ENCODE measurements at places on chromosomes 3 and 15.

GRCh38 chr3:195701042-195701915 lies 19.5 kb upstream of the MUC20 start:
- no peak for DNase-seq

- DNase-seq = no peak
Measured at GRCh38 chr15:63411866-63412265, 30.2 kb upstream of the CA12 start.

DNA sequence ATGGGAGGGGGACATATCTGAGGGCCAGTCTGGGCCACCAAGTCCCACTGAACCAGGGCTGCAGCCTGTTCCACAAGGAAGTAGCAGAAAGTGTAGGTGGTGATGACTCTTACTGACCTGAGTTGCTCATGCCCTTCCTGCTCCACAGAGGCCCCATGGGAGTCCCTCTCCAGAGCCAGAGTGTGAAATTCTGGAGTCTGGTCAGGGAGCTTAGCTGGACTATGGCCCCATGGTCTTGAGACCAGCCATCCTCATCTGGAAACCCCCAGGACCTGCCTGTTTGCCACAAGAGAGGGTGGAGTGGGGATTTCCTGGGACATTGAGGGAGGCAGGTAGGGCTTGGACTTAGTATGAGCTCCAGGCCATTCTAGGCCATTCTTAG lies 3.0 kb downstream of the SPINT1 start:
- no peak for DNase-seq

DNA sequence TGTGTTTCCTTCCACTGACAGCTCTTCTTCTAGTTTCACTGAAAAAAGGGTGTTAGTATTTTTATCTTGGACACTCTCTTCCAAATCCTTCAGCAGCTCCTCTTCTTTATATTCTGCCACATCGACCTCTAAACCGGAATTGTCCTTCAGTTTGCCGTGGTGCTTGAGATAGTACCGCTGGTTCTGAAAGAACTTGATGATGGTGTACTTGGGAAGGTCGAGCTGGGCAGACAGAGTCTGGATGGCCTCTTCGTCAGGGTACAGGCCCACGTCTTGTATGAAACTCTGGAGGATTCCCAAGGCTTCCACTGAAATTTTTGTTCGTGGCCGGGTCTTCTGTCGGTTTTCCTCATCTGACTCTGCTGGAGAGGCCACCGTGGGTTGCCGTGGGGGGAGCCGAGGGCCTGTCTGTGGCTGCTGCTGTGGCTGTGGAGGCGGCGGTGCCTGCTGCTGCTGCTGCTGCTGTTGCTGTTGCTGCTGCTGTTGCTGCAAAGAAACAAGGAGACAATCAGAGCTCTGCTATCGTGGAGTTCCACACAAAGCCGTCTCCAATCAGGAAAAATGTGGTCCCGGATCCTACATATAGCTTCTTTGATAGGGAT lies 75.8 kb downstream of the SATB1 start:
- no peak for DNase-seq

DNA sequence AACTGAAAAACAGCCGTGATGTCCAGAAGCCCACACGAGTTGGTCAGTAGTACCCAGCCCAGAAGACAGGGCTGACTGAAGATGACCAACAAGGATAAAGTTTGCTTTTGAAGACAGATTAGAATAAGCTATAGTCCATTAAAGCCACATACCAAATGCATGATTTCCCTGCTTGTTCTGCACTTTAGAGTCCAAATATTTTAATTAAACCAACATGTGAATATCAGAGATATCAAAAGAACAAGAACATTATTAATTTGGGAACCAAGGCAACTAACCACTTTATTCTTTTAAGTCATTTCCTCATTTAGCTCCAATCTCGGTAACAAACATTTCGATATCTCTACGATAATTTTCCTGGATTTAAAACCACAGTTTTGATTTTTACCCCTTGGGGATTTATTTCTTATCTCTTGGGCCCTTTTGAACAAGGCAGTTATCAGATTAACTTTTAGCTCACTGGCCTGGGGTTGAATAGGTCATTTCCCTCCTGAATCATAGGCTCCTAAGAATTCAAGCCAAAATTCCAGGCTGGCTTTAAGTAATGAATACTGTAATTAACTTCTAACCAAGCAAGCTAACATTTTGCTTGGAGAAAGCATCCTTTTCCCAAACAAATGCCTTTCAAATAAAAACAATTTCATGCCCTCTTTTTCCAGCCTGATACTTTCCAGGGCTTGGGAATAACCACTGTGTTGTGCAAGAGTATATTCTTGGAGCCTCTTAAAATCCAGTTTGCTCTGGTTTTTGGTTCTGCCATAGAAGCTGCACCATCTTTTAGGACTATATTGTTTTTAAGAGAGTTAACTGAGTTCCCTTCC lies 102.9 kb upstream of the NR2E3 start:
- DNase-seq = peak; percentile 46

GRCh38 chr15:25236861-25237155 lies 202.0 kb downstream of the UBE3A start:
- no peak for DNase-seq

DNA sequence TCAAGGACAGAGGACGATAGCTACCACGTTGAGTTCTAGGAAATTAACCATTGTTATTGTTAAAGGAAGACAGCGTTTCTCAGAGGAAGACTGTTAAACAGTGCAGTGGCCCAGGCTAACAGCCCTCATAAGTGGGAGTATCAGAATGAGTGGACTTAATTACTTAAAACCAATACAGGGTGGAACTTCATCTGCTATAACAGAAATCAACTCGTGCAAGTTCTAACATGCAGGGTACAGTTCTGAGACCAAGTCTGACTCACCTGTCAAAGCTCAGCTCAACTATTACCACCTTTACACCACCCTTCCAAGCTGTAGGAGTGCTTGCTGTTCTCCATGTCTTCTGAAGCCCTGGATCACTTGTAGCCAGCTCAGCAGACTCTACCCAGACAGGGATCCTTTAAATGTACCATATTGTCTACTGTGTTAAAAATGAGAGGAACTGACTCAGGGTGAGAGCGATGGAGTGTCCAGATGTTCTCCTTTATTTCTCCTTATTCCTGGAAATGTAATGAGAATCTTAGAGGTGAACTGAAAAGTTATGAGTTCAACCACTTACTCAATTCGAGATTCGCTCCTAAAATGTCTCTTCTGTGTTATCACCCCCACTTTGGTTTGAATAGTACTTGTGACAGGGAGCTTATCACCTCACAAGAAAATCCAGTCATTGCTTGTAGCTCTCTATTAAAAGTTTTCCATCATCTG lies 26.5 kb downstream of the CD86 start:
- DNase-seq = no peak

- no peak for DNase-seq
Measured at GRCh38 chr3:126571078-126571477, 12.3 kb upstream of the C3orf22 start.

DNA sequence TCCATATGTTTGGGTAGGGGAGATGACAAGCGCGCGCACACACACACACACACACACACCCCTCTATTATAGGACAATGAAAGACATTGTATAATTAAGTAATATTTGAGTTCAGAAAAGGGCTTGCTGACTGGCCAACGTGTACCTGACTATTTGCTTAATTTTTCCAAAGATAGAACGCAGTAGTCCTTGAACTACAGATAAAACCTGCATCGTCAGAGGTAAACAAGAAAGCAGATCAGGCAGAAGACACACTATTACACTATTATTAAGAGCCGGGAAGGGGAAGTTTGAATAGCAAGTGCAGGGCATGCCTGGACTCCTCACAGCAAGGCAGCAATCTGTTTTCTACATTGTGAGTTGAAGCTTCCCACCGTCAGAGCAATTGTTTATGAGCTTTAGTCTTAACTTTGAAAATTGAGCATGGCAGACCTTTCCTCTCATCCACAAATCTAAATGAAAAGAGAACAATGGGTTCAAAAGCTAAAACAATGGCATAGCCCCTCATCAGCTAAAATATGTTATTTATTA lies 427.7 kb downstream of the GABRG3 start:
- no peak for DNase-seq

GRCh38 chr15:79130535-79131130 lies 40.1 kb upstream of the RASGRF1 start:
- DNase-seq = no peak

- DNase-seq = no peak
Measured at GRCh38 chr3:5017925-5018531, 38.8 kb downstream of the BHLHE40 start.

DNA sequence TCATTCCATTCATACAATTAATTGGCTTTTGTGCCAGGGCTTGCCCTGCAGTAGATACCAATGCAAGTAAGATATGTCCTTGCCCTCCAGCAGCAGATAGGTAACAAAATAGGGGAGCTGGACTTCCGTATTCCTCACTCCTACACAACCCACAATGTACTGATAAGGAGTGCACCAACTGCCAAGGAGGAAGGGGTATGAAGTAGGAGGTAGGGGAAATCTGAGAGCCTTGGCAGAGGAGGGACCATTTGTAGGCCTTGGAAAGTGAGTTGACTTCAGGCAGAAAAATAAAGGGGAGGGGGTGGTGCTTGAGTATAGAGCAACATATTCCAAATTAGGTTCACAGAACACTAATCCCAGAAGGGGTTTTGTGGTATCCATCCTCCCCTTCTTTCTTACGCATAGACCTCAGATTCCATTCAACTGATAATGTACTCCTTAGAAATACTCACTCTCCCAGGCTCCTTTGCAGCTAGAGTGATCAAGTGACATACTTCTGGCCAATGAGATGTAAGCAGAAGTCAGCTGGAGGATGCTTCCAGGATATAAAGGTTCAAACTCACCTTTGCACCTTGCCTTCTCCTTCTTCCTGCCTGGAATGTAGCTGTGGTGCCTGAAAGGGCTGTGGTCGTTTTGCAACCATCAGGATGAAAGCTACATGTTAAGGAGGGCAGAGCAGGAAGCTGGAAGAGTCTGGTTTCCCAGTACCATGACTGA lies 127.1 kb upstream of the SMAD3 start:
- no peak for DNase-seq

GRCh38 chr3:171236265-171237008 lies 209.9 kb upstream of the SLC2A2 start:
- DNase-seq = no peak

- no peak for DNase-seq
Measured at GRCh38 chr3:180626844-180627243, 24.9 kb downstream of the TTC14 start.

GRCh38 chr3:70980646-70981170 lies 602.8 kb downstream of the FOXP1 start:
- DNase-seq = no peak

DNA sequence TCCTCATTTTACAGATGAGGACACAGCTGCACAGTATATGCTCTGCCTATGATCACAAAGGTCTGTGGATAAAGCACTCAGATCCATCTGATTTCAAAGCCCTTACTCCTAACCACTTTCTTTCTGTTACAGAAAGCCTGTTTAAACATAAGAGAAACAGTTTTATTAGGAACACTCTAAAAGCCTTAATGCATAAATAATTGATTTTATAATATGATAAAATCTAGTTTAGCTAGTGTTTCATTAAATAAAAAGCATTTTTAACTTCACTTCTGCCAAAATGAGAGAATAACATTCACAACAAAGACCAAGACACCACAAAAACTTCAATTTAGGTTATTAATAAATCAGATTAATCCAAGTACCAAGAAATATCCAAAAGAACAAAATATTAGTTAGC lies 21.4 kb downstream of the SNX4 start:
- no peak for DNase-seq

- DNase-seq = no peak
Measured at GRCh38 chr3:11739706-11740105, 96.0 kb upstream of the VGLL4 start.

DNA sequence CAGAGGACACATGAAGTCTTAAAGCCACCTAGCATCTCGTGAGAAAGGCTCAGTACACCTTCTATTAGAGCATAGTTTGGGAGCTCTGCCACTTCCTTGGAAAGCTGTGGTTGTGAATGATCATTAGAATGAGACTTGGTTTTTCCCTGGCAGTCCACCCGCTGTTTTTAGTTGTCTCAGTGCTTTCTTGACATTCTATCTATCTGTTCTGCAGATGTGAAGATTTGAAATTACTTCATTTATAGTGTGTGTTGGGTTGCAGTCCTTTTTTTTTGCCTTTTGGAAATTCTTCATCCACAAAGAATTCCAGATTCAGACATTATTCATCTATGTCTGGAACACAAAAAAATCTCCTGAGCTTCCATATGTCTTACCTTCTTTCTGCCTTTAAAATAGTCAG lies 23.7 kb downstream of the PPP2R3A start:
- peak; percentile 25 for DNase-seq

DNA sequence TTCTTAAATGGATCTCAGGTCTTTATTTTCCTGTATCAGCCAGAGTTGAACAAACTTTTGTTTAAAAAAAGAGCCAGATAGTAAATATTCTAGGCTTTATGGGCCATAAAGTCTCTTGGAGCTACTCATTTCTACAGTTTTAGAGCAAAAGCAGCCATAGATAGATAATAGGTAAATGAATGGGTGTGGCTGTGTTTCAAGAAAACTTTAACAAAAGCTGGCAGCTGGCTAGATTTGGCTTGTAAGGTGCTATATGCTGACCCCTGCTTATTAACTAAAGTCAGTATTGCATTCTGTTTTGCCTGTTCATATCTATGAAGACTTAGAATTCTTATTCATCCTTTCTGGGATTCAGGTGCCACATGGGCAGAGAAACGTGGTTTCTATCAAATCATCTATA lies 29.0 kb downstream of the MFN1 start:
- DNase-seq = no peak

- DNase-seq = no peak
Measured at GRCh38 chr3:48240000-48240963, 622 bp upstream of the ZNF589 start.

- DNase-seq = no peak
Measured at GRCh38 chr15:48766196-48766595, 44.7 kb downstream of the CEP152 start.

- no peak for DNase-seq
Measured at GRCh38 chr3:140376136-140376889, 301.6 kb upstream of the TRIM42 start.

- DNase-seq = no peak
Measured at GRCh38 chr15:82040390-82040789, 5.4 kb downstream of the MEX3B start.

GRCh38 chr3:107260207-107260606 lies 117.0 kb upstream of the CCDC54 start:
- no peak for DNase-seq

DNA sequence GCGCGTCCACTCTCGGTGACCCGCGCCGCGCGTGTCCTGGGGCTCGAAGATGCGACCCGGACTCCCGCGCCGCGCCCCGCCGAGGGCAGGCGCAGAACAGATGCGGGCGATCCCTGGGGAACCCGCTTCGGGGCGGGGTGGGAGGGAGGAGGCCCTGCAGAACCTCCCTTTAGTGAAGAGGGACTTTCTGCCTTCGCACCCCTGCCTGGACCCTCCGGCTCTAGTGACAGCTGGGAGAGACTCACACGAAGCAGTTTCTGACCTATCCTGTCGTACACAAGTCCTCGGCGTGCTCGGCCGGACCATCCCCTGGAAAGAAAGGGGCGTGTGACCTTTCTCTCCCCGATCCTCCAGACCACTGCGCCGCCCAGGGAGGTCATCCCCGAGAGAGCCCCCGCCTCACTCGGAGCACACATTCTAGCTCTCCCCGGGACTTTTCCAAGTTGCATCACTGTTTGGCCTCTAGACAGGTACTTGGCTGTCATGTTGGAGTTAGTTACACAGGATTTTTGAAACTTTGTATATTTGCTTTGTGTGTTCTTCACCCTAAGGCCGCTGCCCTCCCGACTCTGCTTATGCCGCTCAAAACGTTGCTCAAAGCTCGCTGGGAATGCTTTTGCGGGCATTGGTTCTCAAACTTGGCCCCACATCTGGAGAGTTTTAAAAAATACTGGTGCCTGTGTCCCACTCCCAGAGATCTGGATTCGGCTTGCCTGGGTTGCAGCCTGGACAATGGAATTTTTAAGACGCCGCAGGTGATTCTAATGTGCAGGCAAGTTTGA lies 582 bp downstream of the CGNL1 start:
- DNase-seq = no peak
